ENCODE measurements at places on chromosomes 2 and 18. TPM values are rescaled to one million over a fixed set of nuclear protein-coding genes. Genes with fewer than 3 reads are reported as not detected.

DNA sequence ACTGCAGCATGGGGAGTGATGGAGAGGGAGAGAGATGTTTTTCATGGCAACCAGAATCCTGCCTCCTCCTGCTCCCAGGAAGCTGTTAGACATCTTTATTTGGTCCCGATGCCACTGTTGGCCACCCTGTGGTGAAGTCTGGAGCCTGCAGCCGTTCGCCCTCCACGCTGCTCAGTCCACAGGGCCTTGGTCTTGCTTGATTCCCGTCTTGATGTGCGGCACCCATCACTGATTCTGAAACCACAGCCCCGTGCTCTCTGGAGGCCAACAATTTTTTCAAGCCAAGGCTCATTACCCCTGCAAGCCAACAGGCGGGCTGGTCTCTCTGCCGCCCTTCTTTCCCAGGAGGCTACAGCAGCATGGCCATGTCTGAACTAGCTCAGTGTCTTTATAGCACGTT lies 24.5 kb downstream of the SIGLEC15 start:
- H3K4me3 ChIP-seq: no peak overlapping the region
- H3K4me1 ChIP-seq: no peaks in the 10 kb centered on the region
- H3K27me3 ChIP-seq: no peaks in the 10 kb centered on the region
- peaks cover 38% of the 10 kb centered on the region for H3K36me3 ChIP-seq
- no peak overlapping the region for H3K27ac ChIP-seq
- DNase-seq: no peak

GRCh38 chr2:145827235-145827634 lies 1307.3 kb upstream of the ZEB2 start:
- H3K4me1 ChIP-seq: no peaks in the 10 kb centered on the region
- no peaks in the 10 kb centered on the region for H3K36me3 ChIP-seq
- DNase-seq: no peak
- H3K4me3 ChIP-seq: no peak overlapping the region
- H3K27ac ChIP-seq: no peak overlapping the region

- no peak overlapping the region for H3K4me3 ChIP-seq
- no peak overlapping the region for H3K27ac ChIP-seq
- no peaks in the 10 kb centered on the region for H3K36me3 ChIP-seq
- DNase-seq: no peak
- no peaks in the 10 kb centered on the region for H3K27me3 ChIP-seq
- no peaks in the 10 kb centered on the region for H3K4me1 ChIP-seq
These were observed 353.2 kb upstream of the CWC22 start for GRCh38 chr2:180360283-180360618.

DNA sequence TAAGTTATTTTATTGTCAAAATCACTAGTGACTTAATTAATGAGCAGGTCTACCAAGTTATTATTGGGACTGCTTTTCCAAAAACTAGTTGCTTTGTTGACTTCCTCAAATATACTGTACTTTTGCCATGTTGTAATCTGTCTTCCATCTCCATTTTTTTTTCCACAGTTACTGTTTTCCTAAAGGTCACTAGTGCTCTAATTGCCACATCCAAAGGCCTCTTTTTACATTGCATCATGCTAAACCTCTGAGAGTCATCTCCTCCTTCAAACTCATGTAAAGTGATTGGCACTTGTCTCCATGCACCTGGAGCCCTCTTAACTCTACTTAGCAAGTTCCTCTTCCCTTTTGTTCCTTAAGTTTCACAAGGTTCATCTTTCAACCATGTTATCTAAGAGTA lies 11.8 kb downstream of the PMAIP1 start:
- H3K4me1 ChIP-seq: no peaks in the 10 kb centered on the region
- DNase-seq: no peak
- H3K27ac ChIP-seq: peak overlapping the region; percentile 92
- H3K27me3 ChIP-seq: no peaks in the 10 kb centered on the region
- H3K4me3 ChIP-seq: no peak overlapping the region

DNA sequence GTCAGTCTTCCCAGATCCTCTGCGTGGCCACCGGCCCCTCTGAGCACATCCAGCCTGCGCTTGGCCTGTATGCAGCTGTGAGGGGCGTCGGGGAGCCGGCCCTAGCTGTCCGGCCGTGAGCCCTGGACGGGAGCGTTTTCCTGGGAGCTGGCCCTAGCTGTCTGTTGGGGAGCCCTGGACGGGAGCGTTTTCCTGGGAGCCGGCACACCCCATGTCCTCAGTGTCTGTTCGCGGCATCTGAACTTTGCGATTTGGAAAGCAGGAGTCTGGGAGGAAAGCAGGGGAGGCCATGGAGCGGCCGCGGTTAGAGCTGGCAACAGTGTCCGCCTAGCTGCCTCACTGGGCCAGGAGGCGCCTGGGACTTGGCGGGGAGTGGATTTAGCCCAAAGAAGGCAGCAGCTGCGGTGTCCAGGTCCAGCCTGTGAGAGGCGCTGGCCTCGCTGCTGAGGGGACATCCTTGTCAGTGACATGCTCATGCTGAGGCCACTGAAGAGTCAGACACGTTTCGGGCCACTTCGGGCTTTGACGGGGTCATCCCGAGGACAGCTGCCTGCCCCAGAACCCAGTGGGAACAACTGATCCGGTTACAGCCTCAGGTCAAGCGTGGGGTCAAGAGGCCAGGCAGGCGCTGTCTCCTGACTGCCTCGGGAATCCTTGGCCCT lies 75.8 kb downstream of the KCNG2 start:
- H3K36me3 ChIP-seq: no peaks in the 10 kb centered on the region
- H3K27ac ChIP-seq: no peak overlapping the region
- no peak overlapping the region for H3K4me3 ChIP-seq
- H3K27me3 ChIP-seq: peaks cover 76% of the 10 kb centered on the region
- no peaks in the 10 kb centered on the region for H3K4me1 ChIP-seq

DNA sequence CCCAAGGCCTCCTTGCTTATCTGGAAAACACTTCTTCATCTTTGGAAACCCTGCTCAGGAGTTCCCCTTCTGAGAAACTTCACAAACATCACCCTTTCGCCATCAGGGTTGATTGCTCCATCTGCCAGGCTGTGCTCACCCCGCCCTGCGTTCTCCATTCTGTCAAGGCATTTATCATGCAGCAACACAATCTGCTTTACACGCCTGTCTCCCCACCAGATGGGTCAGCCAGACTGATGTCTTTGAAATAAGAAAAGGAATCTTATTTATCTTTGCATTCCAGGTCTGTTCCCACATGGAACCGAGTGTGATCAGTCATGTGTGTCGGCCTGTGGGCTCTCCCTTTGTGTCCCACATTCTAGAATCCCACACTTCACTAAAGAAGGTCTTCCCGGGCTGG lies 110.0 kb upstream of the ARL4C start:
- no peak for DNase-seq
- H3K4me1 ChIP-seq: peaks cover 16% of the 10 kb centered on the region
- H3K27ac ChIP-seq: no peak overlapping the region
- no peak overlapping the region for H3K4me3 ChIP-seq
- no peaks in the 10 kb centered on the region for H3K36me3 ChIP-seq

- H3K36me3 ChIP-seq: no peaks in the 10 kb centered on the region
- H3K27me3 ChIP-seq: no peaks in the 10 kb centered on the region
- DNase-seq: no peak
These were observed 23.5 kb upstream of the TMEM178A start for GRCh38 chr2:39642051-39642718.

GRCh38 chr18:5250603-5251002 lies 44.9 kb downstream of the ZBTB14 start:
- 0 out of 2 replicates have a peak, but pooled peaks cover under 1% of the 10 kb centered on the region for H3K27me3 ChIP-seq
- no peak overlapping the region for H3K27ac ChIP-seq
- no peak overlapping the region for H3K4me3 ChIP-seq
- no peaks in the 10 kb centered on the region for H3K4me1 ChIP-seq
- DNase-seq: no peak
- H3K36me3 ChIP-seq: no peaks in the 10 kb centered on the region

DNA sequence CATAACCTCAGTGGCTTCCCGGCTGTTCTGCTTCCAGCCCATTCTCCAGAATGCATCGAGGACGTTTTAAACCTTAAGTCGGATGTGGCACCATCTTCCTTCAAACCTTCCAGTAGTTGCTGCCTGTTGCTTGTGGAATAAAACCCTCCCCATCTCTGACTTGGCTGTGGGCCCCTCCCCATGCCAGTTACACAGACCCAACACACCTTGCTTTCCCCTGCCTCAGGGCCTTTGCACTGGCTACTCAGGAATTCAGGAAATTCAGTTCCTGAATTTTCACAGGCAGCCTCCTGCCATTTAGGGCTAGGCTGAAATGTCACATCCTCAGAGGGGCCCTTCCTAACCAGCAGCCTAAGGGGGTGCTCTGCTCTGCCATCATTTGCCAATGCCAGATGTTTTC lies 5.0 kb upstream of the ADRA2B start:
- H3K4me1 ChIP-seq: no peaks in the 10 kb centered on the region
- H3K27me3 ChIP-seq: no peaks in the 10 kb centered on the region
- no peak overlapping the region for H3K4me3 ChIP-seq
- no peaks in the 10 kb centered on the region for H3K36me3 ChIP-seq

DNA sequence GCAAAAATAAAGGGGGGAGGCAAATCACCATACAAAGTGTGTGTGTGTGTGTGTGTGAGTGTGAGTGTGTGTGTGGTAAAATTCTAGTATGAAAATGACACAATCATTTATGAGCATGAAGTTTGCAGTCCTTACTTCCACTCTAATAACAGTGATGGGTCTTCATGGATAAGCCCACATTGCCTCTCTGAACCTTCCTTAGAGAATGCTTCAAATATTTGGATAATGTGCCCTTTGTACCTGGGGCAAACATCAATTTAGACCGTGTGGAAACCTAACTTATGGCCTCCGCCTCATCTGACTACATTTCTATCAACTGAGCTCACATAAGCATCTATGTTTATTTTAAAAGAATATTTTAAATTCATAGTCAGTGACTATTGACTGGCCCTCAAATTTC lies 3.7 kb downstream of the SCN9A start:
- DNase-seq: no peak
- no peaks in the 10 kb centered on the region for H3K36me3 ChIP-seq
- H3K4me1 ChIP-seq: peaks cover 5% of the 10 kb centered on the region
- H3K27ac ChIP-seq: no peak overlapping the region

- peak overlapping the region; percentile 41 for H3K27ac ChIP-seq
- no peaks in the 10 kb centered on the region for H3K27me3 ChIP-seq
These were observed 1.2 kb downstream of the RAB12 start for GRCh38 chr18:8610459-8610851.

DNA sequence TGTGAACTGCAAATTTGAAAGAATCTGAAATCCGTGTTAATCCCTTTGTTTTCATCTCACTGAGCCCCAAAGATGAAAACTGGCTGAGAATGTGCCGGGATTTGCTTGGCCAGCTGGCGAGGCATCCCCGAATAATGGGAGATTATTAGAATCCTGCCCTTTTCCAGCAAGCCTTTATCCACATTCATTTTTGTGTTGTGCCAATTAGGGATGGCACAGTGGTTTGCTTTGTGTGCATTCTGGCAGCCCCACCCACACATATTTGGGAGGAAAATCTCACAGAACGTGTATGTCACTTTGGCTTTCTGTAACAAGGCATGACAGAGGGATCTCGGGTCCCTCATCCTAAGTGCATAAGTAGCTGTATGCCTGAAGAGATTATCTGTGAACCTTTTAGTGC lies 405.8 kb upstream of the FAM98A start:
- no peak overlapping the region for H3K27ac ChIP-seq
- DNase-seq: no peak
- H3K27me3 ChIP-seq: no peaks in the 10 kb centered on the region

DNA sequence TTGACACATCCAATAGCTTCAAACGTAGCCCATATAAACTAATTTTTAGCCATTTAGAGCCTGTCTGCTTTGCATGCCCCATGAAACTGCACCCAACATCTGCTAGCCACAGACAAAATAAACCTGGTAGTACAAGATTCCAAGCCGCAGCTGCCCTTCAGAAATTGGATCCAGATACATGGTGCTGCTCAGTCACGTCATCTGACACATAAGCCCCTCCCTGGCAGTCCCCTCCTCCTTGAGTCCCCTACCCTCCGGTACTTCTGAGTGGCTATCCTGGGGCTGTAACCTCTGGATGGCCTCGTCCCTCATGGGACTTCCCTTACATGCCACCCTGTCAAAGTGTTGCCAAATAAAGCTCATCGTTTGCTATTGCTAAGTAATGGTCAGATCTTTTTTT lies 33.8 kb downstream of the PROC start:
- DNase-seq: no peak
- no peak overlapping the region for H3K4me3 ChIP-seq
- H3K27ac ChIP-seq: no peak overlapping the region
- H3K4me1 ChIP-seq: no peaks in the 10 kb centered on the region
- H3K27me3 ChIP-seq: no peaks in the 10 kb centered on the region

DNA sequence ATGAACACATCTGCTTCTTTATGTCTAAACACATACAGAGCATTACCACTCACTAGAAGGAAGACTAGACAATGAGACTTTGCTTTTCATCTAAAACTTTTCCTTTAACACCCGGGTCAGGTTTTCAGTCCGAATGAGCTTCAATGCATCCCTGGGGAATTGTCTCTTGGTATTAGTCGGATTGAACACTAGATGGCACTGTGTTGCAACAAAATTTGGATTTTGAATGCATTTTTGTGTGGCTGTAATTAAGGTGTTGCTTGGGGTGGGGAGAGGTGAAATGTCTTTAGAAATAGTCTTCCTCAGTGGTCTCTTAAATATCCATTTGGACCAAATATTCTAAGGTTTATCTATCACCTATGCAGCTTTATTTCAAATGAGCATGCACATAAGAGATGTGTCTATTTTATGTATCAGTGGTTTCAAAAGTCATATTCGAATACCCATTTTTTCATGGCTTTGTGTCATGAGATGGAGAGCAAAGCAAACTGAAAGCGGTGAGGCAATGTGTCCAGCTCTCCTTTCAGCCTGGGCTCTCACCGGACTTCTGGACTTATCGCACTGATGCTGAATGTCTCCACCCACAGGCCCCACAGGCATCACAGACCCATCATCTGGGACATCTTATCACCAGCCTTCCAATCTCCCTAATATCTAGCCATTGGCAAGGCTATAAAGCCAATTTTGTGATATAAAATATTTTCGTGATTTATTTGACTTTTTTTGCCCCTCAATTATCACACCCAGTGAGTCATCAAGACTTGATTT lies 510.3 kb downstream of the RNF144A start:
- no peaks in the 10 kb centered on the region for H3K36me3 ChIP-seq
- no peaks in the 10 kb centered on the region for H3K27me3 ChIP-seq

The COL3A1 gene
- polyA plus RNA-seq: 900 TPM

The EFHD1 gene
- polyA plus RNA-seq: 0.05 TPM

The LIPG gene
- polyA plus RNA-seq: 3.2 TPM

The SNTG2 gene
- not detected for polyA plus RNA-seq

The FRZB gene
- polyA plus RNA-seq: 3.5 TPM

The MOGAT1 gene
- polyA plus RNA-seq: not detected

The BCL11A gene
- polyA plus RNA-seq: 2.4 TPM

The TBR1 gene
- polyA plus RNA-seq: under 0.01 TPM
